AG09309 (cell line): ENCODE measurements at places on chromosomes 4 and X.

- no peak for DNase-seq
These were observed 102.8 kb upstream of the OR13H1 start for GRCh38 chrX:131441033-131441432.

GRCh38 chrX:69323786-69324720, 158.8 kb upstream of the PJA1 start:
- no peak for DNase-seq

DNA sequence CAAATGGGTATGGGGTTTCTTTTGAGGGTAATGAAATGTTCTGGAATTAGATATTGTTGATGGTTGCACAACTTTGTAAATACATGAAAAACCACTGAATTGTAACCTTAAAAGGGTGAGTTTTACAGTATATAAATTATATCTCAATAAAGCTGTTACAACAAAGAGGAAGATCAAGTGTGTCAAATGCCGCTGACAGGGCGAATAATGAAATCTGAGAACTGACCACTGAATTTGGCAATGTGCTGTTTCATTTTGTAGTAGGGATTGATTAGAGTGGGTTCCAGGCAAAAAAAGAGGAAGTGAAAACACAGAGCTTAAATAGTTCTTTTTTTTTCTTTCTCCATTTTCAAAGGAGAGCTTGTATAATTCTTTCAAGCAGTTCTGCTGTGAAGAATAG, 161.1 kb upstream of the NAP1L5 start:
- no peak for DNase-seq

- no peak for DNase-seq
These were observed 73.1 kb downstream of the MAMLD1 start for GRCh38 chrX:150436195-150436594.

DNA sequence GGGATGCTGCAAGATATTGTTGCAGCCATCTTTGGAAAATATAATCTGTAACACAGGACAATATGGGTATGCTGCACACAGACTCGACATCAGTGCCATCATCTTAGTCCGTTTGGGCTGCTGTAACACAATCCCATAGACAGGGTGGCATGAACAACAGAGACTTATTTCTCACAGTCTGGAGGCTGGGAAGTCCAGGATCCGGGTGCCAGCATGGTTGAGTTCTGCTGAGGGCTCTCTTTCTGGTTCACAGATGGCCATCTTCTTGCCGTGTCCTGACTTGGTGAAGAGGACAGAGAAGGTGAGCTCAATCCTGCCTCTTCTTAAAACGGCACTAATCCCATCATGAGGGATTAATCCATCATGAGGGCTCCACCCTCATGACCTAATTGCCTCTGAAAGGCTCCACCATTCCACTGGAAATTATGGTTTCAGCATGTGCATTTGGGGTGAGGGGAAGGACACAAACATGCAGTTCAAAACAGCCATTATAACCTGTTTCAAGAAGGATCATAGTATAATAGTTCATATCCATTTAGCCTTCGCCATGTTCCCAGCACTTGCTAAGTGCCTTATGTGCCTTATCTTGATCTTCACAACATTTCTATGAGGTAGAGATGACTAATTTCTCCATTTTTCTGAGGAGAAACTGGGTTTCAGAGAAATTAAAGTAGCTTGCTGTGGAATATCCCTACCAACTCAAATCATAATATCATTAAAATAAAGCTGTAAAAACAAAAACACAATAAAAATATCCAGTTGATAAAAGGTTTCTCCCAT, 27.9 kb upstream of the SPP1 start:
- DNase-seq = no peak

DNA sequence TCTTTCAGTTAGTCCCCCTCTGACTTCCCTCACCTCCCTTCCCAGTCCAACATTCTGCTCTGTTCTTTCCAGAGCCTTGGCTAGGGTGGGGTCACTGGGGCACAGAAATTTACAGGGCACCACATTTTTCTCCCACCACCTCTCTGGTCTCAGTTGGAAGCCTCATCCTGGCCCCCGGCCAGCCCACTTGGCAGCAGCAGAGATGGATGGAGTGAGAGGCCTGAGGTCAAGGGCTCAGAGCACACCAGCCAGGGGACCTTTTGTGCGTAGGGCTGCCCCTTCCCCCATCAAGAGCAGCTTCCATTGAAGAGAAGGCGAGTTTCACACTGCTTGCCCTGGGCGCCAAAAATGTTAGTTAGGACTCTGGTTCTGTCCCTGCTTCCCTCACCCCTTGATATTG, 230.9 kb downstream of the SOX3 start:
- no peak for DNase-seq
